ENCODE measurements at places on chromosomes 13 and 19. TPM values are rescaled to one million over a fixed set of nuclear protein-coding genes. Genes with fewer than 3 reads are reported as not detected.

CYP2A7 gene
- total RNA-seq = not detected

ATXN8OS gene
- total RNA-seq = not detected

FFAR1 gene
- total RNA-seq = not detected

RGS9BP gene
- total RNA-seq = not detected

EBI3 gene
- not detected for total RNA-seq
